Placental pericyte (primary cell): ENCODE measurements at places on chromosomes 6 and 20. TPM values are rescaled to one million over a fixed set of nuclear protein-coding genes. Genes with fewer than 3 reads are reported as not detected.

The CTAGE9 gene
- not detected in 2 replicates for total RNA-seq

The LAMA5 gene
- 53.8 and 64.3 TPM in 2 replicates for total RNA-seq

The TENT5A gene
- 30.5 and 64.1 TPM in 2 replicates for total RNA-seq

The DLL1 gene
- total RNA-seq, result 0.22 and 0.86 TPM in 2 replicates

The IDH3B gene
- total RNA-seq, result 98.4 and 113 TPM in 2 replicates

The CDH4 gene
- total RNA-seq, result 0.14 and 2.0 TPM in 2 replicates

The SIGLEC1 gene
- total RNA-seq, result under 0.01 TPM in 2 replicates

The PNLDC1 gene
- total RNA-seq, result not detected in 2 replicates

The ZKSCAN3 gene
- 3.3 and 3.9 TPM in 2 replicates for total RNA-seq

The SLC12A5 gene
- under 0.01 TPM in 1 of 2 replicates, not detected in the other for total RNA-seq

The MEP1A gene
- not detected in 2 replicates for total RNA-seq

The SALL4 gene
- total RNA-seq, result 0.29 and 0.88 TPM in 2 replicates
